ENCODE measurements at places on chromosomes 12 and 14.

DNA sequence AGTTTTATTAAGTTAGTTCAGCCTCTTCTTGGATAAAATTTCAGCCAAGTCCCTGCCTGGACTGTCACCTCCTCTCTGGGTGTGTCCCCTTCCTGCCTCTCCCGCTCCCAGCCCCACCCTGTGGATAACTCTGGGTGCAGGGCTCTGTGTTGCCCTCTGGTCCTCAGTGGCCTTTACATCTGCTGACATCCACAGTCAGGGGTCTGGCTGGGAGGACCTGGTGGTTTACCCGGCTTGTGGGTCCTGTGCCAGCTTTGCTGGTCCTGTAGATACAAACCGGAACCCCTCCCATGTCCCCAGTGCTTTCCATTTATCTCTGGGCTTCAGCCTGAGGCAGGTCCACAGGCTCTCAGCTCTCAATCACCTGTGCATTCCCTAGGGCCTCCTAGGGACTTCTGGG lies 28.9 kb upstream of the PLEKHG3 start:
- DNase-seq = no peak

DNA sequence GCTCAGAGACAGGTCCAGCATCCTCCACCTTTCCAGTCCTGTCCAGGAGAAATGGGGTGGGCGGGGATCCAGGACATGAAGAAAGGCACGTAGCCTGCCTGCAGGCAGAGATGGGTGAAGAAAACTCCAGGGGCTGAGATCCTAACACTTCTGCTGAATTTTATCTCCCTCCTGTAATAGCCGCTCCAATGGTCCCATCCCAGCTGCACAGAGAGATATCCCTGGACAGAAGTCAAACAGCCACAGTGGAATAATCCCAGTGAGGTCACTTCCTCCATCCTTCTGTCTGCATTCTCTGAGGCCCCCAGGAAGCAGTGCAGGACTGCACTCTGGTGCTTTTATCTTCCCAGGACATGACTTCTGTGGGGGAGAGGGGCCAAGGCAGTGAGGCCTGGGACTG lies 26.3 kb downstream of the KRT18 start:
- DNase-seq = no peak

- DNase-seq = no peak
Measured at GRCh38 chr12:28618171-28618570, 427.9 kb downstream of the CCDC91 start.

- peak; percentile 46 for DNase-seq
Measured at GRCh38 chr12:60308366-60308991, 712.6 kb downstream of the SLC16A7 start.
